ENCODE measurements at places on chromosomes 7 and 10.

DNA sequence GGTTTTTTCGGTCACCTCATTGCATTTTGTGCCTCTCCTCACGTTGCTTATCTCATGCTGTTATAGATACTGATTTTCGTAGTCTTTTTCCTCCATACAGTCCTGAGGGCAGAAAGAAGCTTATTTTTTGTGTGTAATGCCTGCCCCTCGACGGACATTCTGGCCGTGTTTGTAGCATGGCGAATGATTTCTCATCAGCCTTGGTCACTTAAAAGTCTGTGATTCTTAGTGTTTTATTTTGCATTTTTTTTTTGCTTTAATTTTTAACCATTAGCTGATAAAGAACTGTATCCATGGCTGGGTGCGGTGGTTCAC, 469 bp upstream of the NOC3L start:
- DNase-seq, result no peak

GRCh38 chr7:150949564-150949963, 28.6 kb downstream of the KCNH2 start:
- no peak for DNase-seq

- DNase-seq, result no peak
Observed at GRCh38 chr7:109893231-109893630, 1197.7 kb upstream of the LRRN3 start.

GRCh38 chr7:35588647-35589046, 106.3 kb downstream of the HERPUD2 start:
- DNase-seq, result no peak

- no peak for DNase-seq
Observed at GRCh38 chr7:32224276-32224675, 154.1 kb upstream of the PDE1C start.

- no peak for DNase-seq
Observed at GRCh38 chr10:70162151-70162891, 8.0 kb downstream of the SAR1A start.

DNA sequence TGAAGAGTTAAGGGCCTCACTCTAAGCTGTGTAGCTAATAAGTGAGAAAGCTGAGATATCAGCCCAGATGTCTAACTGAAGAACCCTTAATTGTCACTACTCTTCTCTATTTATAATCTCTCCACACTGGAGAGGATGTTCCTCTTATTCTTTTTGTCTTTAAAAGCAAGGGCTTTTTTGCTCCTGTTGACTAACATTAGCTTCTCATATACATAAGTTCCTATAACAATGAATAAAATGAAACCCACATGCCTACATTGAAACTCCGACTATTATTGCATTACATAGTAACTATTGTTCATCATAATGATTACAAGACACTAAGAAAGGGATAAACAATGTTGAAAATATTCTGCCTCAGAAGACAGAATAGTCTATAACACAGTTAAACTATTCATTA, 67.1 kb downstream of the GNAT3 start:
- DNase-seq, result no peak

DNA sequence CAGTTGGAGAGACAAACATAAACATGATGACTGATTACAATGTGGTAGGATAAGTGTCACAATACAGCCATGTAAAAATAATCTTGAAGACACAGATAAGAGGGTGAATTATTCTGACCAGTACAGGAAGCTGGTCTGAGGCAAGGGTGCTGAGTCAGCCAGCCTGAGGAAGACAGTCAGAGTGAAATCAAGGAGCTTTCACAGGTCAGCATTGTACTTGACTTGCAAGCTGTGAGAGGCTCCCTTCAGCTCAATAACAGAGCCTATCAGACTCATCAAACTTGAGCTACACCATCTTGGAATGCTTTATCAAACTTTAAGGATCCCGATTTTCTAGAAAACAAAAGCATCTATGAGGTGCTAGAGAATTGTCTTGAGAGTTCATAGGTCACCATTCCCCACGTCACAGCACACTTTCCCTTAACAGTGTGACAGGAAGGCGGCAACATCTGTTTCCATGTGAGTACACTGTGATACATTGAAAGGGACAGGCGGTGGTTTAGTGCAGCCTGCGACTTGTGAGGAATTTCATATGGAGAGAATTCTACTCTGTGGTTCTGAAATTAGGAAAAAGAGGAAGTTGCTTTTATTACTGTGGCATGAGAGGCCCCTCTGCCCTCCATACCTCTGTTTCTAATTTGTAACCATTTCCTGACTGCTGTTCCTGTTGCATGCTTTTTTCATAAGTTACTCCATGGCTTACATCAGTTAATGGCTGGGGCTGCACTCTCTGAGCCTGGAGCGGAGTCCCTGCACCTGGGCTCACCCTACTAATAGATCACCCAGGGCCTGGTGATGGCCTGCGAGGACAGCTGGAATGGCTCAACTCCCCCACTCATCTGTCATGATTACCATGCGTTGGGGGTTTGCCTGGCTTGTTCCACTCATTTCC, 417.1 kb downstream of the SUGCT start:
- DNase-seq, result no peak

DNA sequence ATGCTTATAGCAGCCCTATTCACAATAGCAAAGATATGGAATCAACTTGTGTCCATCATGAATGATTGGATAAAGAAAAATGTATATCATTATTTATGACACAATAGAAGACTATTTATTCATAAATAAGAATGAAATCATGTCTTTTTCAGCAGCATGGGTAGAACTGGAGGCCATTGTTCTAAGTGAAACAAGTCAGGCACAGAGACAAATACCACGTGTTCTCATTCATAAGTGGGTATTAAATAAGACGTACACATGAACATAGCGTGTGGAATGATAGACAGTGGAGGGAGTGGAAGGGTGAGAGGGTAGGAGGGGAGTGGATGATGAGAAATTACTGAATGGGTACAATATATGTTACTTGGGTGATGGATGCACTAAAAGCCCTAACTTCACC, 762.4 kb downstream of the REEP3 start:
- no peak for DNase-seq

Data from forelimb muscle (tissue), 1 donor.